ENCODE measurements at places on chromosomes 12 and 14. TPM values are rescaled to one million over a fixed set of nuclear protein-coding genes. Genes with fewer than 3 reads are reported as not detected.
A peak's percentile ranks its signal among the peaks of the same experiment; 100 is the strongest.

The RNASE7 gene
- 1.3 TPM for polyA plus RNA-seq

The OAS2 gene
- polyA plus RNA-seq: 6.0 TPM

The IGFBP6 gene
- polyA plus RNA-seq: 17.6 TPM

The TEAD4 gene
- polyA plus RNA-seq: 22.3 TPM

The BDKRB1 gene
- polyA plus RNA-seq: 0.73 TPM

The HSPB8 gene
- 6.8 TPM for polyA plus RNA-seq

GRCh38 chr14:101113835-101114725 lies 210.6 kb upstream of the RTL1 start:
- no peak for DNase-seq

- no peak for DNase-seq
Observed at GRCh38 chr12:74685385-74685784, 147.8 kb downstream of the ATXN7L3B start.

GRCh38 chr12:9066755-9067423 lies 48.8 kb downstream of the A2M start:
- DNase-seq: no peak

DNA sequence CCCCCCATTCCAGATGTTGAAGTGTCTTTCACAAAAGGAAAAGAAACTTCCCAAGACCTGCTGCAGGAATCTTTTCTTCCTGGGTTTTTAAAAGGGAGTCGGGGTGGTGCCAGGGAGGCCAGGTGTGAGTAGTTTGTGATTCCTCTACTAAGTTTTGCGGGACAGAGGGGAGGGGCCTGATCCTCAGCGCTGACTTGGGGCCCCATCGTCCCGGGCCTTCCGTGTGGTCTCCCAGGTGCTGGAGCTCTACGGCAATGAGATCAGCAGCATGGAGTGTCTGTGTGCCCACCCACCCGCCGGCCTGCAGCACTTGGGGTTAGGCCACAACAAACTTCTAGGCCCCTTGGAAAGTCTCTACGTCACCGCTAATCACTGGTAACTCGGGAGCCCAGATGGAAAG lies 4.5 kb downstream of the LRRC43 start:
- no peak for DNase-seq

DNA sequence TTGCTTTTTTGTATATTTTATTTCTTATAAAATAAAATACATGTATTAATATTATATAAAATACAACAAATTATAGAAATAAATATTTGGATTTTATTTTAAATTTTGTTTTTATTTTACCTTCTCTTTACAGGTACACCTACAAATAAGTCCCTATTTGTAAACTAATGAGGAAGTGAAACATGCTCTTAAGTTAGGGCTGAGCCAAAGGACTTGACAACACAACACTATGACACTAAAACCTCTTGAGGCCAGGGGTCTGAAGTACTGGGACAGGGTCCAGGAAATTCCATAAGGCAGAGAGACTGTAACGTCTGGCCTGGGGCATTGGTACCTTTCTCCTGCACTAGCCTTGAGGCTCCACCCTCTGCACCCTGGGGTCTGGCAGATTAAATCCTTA lies 293.2 kb downstream of the FOXN3 start:
- DNase-seq: no peak

GRCh38 chr12:33734871-33735270 lies 287.4 kb upstream of the ALG10 start:
- no peak for DNase-seq

DNA sequence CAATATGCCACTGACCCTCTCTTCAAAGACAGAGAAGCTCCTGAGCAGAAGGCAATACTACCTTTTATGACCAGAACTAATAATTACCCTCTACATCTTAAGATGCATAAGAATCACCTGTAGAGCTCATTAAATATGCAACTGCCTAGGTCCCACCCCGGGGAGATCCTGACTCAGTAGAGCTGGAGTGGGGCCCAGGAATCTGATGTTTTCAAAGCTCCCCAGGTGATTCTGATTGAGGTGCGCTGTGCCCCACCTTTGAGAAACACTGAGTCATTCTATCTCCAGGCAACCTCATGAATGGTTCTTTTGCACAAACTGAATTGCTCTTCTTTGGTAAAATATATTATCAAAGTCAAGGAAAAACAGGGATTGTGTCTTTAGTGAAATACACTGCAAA lies 149.3 kb upstream of the BMP4 start:
- no peak for DNase-seq

DNA sequence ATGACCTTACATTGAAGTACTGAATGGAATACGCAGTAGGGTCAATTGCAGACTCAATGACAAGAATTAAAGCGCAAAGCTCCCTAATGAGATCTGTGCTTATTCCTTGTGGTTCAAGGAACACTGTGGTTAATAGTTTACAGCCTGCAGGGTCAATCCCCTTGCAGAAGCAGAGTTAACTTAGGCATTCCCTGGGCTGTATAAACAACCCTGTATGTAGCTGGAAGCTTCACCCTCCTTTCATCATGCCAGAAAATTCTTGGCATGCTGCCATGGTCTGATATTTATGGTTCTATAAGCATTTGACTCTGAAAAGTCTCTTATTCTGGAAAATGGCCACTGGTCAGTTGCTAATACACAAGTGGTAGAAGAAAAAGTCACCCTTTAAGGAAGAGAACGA lies 227.7 kb downstream of the NOVA1 start:
- peak; percentile 80 for DNase-seq

GRCh38 chr12:124159655-124160054 lies 135.2 kb upstream of the RFLNA start:
- no peak for DNase-seq

GRCh38 chr12:127546721-127547505 lies 720.1 kb upstream of the TMEM132C start:
- DNase-seq: no peak

DNA sequence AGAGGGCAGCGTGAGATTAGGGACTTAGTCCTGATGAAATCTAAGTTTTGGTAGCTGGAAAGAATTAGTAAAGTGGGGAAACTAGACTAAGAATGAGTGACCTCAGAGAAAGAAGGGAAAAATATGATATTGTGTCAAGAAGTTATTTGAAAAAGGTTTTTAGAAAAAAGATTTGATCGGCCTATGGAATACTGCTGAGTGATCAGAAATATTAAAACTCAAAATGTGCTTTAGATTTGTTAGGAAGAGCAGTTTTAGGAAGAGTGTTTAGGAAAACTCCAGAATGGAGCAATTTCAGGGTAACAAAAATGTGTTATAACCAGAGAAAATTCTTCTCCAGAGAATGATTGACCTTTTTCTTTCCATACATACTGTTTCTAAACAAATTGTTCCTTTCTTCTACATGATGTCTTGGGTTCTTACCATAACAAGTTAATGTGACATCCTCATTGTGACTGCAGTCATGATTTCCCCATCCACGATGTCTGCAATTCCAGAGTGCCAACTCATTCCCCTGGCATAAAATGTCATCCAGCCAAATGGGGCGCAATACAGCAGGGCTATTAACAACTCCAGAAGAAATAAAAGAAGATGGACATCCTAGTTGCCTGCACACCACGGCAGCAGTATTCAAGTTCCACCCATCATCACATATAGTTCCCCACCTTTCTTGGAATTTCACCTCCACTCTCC lies 11.8 kb downstream of the CD163L1 start:
- no peak for DNase-seq

- DNase-seq: no peak
Observed at GRCh38 chr12:16603916-16604575, 1.9 kb downstream of the LMO3 start.

- DNase-seq: peak; percentile 12
Observed at GRCh38 chr14:78227248-78228077, 57.3 kb downstream of the NRXN3 start.

DNA sequence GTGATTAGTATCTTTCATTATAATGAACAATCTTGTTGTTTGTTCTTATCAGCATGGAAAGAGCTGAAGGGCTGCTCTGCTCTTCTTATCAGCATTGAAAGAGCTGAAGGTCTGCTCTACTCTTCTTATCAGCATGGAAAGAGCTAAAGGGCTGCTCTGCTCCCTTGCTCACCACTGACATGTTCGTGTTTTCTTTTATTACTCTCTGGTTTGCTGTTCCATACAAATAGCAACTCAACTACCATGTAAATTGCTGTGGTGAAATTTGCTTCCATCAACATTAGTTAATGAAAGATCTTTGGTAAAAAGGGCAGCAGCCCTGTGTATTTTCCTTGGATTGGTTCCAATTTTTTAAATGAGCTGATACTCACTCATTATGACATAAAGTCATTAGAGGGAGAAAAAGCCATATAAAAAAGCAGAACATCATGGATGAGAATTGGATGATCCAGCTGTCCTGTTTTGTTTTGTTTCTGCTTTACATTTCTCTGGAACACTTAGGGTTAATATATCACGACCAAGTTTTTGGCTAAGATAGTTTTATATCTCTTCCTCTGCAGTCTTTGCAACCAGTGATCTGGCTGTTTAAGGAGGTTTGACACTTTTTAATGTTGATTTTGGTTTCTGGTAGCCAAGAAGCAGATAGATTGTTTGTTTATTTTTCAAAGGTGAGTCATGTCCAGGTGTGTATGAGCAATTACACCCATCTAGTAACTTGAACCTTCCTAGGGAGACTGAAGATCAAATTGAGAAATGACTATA lies 356.6 kb downstream of the CEP128 start:
- no peak for DNase-seq

DNA sequence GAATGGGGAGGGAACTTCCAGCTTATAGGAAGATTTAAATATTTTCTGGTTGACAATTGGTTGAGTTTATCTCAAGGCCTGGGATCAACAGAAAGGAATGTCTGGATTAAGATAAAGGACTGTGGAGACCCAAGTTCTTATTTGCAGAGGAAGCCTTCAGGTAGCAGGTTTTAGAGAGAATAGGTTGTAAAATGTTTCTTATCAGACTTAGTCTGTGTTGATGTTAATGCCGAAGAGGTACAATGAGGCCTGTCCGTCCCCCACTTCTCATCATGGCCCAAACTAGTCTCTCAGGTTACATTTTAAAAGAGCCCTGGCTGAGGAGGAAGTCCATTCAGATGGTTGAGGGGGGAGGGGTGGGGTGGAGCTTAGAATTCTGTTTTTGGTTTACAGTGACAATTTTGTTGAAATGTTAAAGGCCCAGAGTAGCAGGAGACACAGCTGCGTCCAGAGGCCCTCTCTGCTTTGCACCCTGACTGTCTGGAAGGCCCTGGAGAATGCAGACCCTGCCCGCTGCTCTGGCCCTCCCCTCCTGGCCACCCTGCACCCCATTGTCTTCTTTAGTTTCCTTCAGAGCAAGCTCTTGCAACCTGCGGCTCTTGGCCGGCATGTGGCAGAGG lies 672.5 kb upstream of the TMEM132C start:
- no peak for DNase-seq

GRCh38 chr14:61368781-61369453 lies 47.5 kb downstream of the PRKCH start:
- DNase-seq: no peak

GRCh38 chr12:106126441-106127337 lies 12.1 kb downstream of the NUAK1 start:
- DNase-seq: no peak
